ENCODE measurements at places on chromosomes 12 and 14.
A peak's percentile ranks its signal among the peaks of the same experiment; 100 is the strongest.

- DNase-seq: peak; percentile 68
Observed at GRCh38 chr14:69358233-69358963, 39.7 kb downstream of the ERH start.

DNA sequence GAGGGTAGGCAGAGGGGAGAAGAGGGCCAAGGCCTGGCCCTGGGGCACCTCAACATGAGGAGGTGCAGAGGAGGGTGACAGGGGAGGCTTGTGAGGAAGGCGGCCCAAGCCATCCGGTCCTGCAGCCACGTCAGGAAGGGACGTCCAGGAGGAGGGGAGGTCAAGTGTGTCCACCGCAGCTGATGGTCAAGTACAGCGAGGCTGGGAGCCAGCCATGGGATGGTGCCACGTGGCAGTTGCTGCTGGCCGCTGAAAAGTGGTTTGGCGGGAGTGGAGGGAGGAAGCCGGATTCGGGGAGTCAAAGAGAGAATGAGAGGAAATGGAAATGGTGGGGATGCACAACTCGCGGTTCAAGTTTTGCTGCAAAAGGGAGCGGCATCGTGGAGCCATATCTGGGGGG, 41.2 kb downstream of the PRIMA1 start:
- DNase-seq: no peak

- DNase-seq: no peak
Observed at GRCh38 chr14:32306549-32306948, 22.5 kb upstream of the AKAP6 start.

GRCh38 chr12:130134563-130134915, 27.7 kb upstream of the FZD10 start:
- no peak for DNase-seq

GRCh38 chr14:22099942-22100763, 426.5 kb upstream of the OR4E1 start:
- DNase-seq: peak; percentile 48

DNA sequence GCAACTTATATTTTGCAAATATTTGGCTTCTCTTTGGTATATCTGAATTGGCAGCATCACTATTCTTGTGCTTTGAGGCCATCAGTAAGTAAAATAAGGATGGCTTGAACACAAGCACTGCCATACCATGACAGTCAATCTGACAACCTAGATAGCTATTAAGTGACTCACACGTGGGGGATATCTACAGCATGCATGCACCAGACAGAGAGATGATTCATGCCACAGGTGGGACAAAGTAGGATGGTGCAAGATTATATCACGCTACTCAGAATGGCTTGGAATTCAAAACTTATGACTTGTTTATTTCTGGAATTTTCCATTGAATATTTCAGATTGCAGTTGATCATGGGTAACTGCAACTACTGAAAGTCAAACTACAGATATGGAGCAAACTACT, 675.6 kb upstream of the MDGA2 start:
- DNase-seq: no peak

DNA sequence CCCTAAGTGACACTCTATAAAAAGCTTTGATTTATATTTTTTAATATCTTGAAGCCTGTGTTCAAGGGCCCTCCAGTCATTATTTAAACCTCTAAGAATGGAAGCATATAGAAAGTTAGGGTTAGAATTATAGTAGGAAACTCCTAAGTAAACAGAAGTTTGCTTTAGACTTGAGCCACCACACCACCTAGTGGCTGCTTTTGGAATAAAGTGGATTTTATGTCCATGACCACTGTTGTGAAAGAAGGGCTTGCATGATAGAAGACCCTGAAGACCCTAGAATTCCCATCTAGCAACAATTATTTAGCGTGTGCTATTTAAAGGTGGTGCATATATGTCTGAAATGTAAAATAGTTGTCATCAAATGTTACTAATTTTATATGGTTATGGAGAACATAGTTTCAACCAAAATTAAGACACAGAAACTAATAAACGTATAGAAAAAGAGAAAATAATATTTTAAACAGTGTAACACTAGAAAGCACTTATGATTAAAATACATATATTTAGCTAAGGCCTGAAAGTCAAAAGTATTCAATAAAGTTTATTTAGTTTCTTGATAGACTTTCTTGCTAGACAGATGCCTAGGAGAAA, 21.3 kb downstream of the LRRIQ1 start:
- DNase-seq: peak; percentile 6

- DNase-seq: no peak
Observed at GRCh38 chr12:4289231-4289878, 15.8 kb downstream of the CCND2 start.

GRCh38 chr14:87542288-87542687, 450.7 kb downstream of the GALC start:
- no peak for DNase-seq

GRCh38 chr14:78010688-78011087, 159.5 kb upstream of the NRXN3 start:
- DNase-seq: no peak

- DNase-seq: no peak
Observed at GRCh38 chr12:4974217-4974616, 64.5 kb downstream of the KCNA1 start.

DNA sequence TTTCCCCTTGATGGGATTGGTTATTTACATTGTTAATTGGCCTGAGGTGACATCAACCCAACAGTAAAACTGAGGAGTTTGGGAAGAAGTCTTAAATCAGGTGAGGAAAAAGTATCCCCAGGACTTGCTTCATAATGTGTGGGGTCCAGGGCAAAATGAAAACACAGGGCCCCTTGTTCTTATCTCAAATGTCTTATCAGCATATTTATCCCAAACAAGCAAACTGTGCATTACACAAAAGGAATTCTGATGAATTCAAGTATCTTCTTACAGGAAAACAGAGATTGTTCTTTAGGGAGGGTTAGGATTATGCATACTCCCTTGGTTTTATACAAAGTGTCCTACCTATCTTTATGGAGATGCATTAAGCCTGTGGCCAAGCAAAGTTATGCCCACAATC, 178.4 kb downstream of the SPTSSA start:
- DNase-seq: no peak

- no peak for DNase-seq
Observed at GRCh38 chr12:131930510-131930909, 1.4 kb downstream of the PUS1 start.

Measured in stimulated activated naive CD8-positive, alpha-beta T cell treated with anti-CD3 and anti-CD28 coated beads, Interleukin-15, amount 100 ng/mL, for 72 hours (primary cell).